ENCODE measurements at places on chromosomes 5 and 9.

DNA sequence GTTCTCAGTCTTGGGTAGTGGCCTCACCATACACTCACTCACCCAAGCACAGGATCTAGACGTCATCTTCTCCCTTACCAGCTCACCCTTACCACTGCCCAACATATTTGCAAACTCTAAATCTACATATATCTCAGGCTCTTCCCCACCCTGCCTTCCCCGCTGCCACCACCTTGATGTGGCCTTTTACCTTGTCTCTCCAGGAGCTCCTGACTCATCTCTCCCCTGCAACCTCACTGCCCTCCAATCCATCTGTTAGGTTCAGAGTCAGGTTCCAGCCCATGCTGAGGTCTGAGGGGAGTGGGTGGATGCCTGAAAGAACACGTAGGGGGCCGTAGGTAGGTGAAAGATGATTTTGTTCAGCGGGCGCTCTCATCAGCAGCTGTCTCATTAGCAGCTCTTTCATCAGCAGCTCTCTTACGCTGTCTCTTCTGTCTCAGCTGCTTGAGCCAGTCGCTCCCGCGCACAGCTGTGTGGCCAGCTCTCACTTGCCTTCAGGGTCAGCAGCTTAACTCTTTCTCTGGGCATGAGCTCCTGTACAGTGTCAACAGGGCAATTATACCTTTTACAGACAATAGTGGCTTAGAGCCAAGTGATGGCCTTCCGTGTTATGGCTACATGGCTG is 23.1 kb upstream of the CKMT2 start:
- no peak for DNase-seq

DNA sequence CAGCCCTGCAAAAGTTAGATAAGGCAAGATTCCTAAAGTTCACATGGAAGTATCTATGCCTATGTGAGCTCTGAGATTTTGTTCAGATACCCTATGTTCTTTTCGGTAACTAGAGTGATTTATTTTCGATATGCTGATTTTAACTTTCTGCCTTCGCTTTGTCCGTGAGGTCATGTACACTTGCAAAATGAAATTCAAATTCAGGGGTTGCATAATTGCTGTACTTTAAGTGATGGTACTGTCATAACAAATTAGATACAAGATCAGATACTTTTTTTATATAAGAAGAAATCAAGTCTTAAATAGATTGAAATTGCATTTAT is 350 bp upstream of the ECPAS start:
- DNase-seq = no peak

- DNase-seq = peak; percentile 74
Observed at GRCh38 chr9:33351547-33351946, 50.8 kb downstream of the AQP7 start.

- no peak for DNase-seq
Observed at GRCh38 chr5:16665601-16666000, 48.8 kb upstream of the RETREG1 start.

Data from M059J (cell line).